ENCODE measurements at places on chromosomes 6 and 20.

DNA sequence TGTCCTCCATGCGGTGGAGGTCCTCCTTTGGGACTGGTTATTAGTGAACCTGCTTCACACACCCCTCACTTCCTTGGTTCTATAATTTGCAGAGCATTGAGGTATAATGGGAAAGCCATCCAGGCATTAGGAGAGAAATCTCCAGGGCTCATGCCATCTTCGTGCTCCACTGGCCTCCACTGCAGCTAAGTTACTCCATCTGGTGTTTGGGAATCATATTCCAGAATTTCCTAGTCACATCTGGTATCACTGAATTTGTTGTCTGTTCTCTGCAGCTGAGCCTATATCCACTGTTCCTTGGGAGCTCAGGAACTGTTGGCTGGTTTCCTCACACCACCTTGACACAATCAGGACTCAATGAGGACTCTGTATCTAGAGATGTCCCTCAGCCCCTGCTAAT is 173.0 kb upstream of the TSHZ2 start:
- no peak for DNase-seq

DNA sequence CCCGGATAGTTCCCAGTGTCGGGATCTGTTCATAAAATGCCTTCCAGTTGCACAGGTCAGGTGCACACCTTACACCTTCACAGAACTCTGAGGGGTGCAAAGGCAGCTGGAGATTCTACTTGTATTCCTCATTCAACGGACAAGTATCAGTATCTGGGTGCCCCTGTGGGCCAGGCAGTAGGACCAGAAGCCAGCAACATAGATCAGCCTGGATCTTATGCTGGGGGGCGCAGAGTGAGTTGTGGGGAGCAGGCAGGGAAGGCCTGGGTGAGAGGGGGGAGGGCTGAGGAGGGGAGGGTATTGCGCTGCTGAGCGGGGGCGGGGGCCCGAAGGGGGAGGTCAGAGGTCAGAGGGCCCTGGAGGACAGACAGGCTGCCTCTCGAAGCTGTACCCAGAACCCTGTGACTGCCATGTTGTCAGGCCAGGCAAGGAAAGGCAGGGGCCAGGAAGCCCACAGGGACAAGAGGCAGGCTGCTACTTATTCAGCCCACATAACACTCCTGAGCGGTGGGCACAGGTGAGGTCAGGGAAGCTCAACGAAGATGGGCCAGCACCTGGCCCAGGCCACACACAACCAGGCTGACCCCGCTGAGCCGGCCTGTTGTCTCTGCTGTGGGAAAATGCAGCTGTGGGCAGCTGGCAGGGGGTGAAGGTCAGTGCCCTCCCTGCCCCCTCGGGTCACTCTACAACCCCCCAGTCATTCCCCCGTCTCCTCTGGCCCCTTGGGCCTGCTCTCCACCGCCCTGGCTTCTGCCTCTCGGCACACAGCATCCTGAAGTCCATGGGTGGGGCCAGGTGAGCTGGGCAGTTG is 1.1 kb downstream of the OPRL1 start:
- no peak for DNase-seq

- no peak for DNase-seq
These were observed 44.8 kb upstream of the CTAGE9 start for GRCh38 chr6:131755597-131755996.

GRCh38 chr20:39399463-39399862 is 437.3 kb downstream of the DHX35 start:
- no peak for DNase-seq

GRCh38 chr6:31116661-31117385 is 2.2 kb downstream of the PSORS1C1 start:
- DNase-seq, result no peak

DNA sequence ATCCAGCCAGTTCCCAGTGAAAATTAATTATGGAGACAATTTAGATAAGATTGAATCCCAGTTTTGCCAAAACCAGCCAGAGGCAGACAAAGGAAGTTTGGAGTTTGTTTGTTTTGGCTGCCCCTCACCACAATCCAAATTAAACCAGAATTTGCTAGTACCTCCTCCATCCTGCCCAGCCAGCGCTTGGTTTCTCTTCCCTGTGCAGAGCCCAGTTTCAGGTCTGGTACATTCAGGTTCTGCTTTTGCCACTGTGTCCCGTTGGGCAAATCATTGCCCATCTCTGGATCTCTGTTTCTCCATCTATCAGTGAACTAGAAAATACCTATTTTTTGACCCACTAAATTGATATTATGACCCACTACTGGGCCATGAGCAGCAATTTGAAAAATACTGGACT is 26.4 kb downstream of the FOXP4 start:
- DNase-seq, result no peak

DNA sequence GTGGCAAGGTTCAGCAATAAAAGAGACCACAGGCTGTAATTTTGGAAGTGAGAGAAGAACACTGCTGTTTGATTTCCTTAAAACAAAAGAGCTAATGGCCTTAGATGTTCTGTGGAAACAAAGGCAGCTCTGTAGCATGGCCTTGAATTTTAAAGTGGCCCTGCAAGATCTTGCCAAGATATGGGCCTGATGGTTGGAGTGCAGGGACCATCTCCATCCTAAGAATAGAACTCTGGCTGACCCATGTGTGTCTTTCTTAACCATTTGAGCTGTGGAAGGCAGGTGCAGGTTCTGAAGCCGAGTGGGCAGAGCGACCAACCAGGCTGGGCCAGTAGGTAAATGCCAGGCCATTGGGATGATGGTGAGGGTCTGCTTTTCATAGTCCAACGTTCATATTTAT is 73.8 kb upstream of the VSTM2L start:
- no peak for DNase-seq

GRCh38 chr20:38728911-38729642 is 4.8 kb downstream of the SLC32A1 start:
- no peak for DNase-seq

Measured in C1 segment of cervical spinal cord (tissue), 14 donors.